ENCODE measurements at places on chromosomes 2 and 18. TPM values are rescaled to one million over a fixed set of nuclear protein-coding genes. Genes with fewer than 3 reads are reported as not detected.

DNA sequence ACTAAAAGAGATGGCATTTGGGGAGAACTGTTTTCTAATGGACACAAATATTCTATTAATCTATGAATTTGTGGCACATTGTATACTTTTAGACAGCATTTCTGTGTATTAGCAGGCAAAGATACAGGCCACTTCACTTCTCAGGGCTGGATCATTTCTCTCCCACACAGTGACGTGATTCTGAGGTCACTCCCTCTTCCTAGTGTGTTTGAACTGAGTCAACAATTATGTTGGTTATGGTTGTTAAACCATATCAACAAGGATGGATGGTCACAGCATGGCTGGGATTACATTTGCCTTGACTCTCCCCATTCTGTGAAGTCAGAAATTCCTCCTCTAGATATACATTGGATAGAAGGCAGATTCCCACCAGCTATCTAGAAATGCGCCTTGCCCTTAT, 11.6 kb downstream of the NOSTRIN start:
- no peaks in the 10 kb centered on the region for H3K36me3 ChIP-seq
- H3K27me3 ChIP-seq = no peaks in the 10 kb centered on the region
- no peak for DNase-seq
- H3K4me3 ChIP-seq = no peak overlapping the region
- H3K27ac ChIP-seq = no peak overlapping the region

DNA sequence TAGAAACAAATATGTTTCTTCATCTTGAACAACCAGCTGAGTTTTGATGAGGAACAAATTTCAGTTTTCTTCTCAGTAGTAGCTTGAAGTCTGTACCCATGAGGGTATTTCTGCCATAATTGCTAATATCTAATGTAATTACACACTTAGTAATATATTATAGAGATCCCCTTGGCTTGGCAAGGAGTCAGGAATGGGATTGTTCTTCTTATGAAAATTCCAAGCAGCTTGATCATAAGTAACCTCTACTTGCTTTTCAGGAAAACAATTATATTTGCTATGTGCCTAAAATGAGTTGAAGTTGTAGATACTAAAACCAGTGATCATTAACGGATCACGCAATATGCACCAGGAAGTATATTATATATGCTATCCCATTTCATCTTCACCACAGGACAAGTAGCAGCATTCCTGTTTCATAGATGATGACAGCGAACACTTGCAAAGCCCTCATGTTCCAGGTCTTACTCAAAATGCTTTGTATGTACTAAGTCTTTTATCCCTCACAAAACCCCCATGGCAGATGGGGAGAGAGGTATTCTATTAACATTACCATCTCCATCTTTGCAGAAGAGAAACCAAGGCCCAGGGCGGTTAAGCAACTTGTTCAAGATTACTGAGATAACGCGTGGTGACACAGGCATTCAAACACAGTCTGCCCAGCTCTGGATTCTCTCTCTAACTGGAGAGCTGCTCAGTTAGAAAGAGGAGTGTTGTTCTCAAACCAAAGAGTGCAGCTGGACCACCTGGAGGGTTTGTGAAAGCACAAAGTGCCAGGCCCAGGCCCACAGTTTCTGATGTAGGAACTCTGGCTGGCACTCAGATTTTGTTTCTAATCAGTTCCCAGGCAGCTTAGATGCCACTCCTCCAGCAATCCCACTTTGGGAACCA, 21.8 kb upstream of the RGPD4 start:
- H3K27me3 ChIP-seq = no peaks in the 10 kb centered on the region
- no peak overlapping the region for H3K4me3 ChIP-seq
- no peak overlapping the region for H3K27ac ChIP-seq

DNA sequence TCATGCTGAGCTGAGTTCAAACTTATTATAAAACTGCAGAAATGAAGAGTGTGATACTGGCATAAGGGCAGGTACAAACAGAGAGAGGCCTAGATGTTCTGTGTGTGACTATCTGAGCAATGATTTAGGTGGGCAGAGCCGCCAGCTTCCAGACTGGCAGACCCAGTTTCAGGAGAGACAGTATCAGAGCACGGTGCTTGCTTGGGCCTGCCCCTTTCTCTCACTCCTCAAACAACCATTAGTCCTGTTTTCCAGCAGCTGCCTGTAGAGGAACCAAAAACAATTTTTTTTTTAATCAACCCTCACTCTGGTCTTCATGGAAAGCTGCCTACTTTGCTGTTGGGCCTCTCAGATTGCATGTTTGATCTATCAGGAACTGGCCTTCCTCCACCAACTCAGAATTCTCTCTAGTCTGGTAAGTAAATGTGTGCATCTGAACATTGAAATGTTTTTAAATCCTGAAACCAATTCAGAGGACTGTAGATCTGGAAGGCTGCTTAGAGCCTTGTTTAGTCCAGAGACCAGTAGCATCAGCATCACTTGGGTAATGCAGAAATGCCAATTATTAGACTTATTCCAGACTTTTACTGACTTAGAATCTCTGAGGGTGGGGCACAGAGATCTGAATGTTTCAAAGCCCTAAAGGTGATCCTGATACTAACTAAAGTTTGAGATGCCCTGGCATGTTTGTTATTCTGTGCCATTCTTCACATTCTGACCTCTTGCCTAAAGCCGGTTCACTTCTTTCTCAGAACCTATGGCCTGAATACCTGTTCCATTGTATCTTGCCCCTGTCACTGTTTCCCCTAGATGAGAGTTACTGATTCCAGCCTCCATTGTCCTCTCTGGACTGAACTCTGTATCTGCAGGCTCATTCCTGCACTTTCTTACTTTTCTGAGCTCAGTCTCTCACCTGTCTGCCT, 24.8 kb upstream of the CRIM1 start:
- no peak overlapping the region for H3K27ac ChIP-seq

- H3K36me3 ChIP-seq = no peaks in the 10 kb centered on the region
- peak; percentile 56 for DNase-seq
- H3K4me3 ChIP-seq = peak within 1 kb of the TSS; percentile 57
- H3K4me1 ChIP-seq = 0 out of 2 replicates have a peak, but pooled peaks cover 5% of the 10 kb centered on the region
Observed at GRCh38 chr2:86790676-86791572, at the start of gene CD8A. Gene CD8A (minus strand): TSS chr2:86790913. CDS start chr2:86790825, 88 bp downstream.

DNA sequence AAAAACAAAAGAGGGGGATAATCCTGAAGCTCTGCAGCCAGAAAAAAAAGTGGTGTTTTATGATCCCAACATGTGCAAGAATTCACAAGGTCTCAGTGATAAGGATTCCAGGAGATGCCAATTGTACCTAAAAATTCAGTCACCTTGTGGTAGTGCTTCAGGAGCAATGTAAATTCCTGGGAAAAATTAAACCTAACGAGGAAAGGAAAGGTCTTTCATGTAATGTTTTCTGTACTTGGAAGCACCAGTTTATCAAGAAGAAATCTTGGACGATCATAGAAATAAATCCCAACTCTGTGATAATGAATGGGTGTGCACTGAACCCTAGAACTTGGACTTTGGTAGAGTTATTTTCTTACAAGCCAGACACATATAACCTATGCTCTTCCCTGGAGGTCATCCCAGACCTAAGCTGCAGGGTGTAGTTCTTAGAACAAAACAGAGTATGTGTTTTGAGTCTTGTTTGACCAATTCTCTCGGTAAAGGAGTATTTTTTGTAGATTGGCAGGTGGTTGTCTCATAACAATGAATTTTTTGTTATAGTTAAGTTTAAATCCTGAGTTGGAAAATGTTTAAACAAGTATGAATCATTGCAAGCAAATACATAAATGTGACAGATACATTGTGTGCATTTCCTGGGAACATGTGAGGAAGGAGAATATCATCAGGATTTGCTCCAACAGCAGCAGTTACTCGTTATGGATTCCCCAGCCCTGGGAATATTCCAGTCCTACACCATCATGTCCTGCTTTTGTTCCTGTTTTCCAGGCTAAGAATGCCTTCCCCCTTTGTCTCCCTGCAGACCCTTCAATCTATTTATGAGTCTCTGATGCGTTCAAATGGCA, 224.6 kb downstream of the NAPG start:
- H3K27me3 ChIP-seq = no peaks in the 10 kb centered on the region
- H3K4me3 ChIP-seq = no peak overlapping the region
- no peaks in the 10 kb centered on the region for H3K4me1 ChIP-seq
- no peak overlapping the region for H3K27ac ChIP-seq
- H3K36me3 ChIP-seq = no peaks in the 10 kb centered on the region

GRCh38 chr2:136407952-136408318, 290.0 kb upstream of the CXCR4 start:
- DNase-seq = peak; percentile 8
- H3K4me3 ChIP-seq = no peak overlapping the region
- H3K27ac ChIP-seq = no peak overlapping the region
- no peaks in the 10 kb centered on the region for H3K27me3 ChIP-seq
- no peaks in the 10 kb centered on the region for H3K36me3 ChIP-seq
- H3K4me1 ChIP-seq = peaks cover 15% of the 10 kb centered on the region

GRCh38 chr2:230658577-230658876, 54.1 kb upstream of the CAB39 start:
- peaks cover 8% of the 10 kb centered on the region for H3K4me1 ChIP-seq
- H3K36me3 ChIP-seq = no peaks in the 10 kb centered on the region
- H3K4me3 ChIP-seq = no peak overlapping the region
- no peak for DNase-seq
- H3K27me3 ChIP-seq = no peaks in the 10 kb centered on the region

DNA sequence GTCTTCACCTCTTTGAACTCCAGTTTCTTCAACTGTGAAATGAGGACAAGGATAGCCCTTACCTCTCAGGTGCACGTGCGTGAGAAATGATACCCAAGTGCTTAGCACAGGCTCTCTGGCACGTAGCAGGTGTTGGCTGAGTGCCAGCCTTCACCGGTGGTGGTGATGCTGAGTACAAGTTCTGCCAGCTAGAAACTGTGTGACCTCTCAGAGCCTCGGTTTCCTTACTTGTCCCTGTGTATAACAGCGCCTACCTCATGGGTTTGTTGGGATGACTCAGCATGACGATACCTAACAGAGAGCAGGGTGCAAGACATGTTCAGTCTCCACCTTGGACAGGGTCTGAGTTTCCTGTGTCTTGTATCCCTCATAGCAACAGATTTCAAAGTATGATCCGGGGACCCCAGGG, 205.1 kb downstream of the TNS1 start:
- H3K27me3 ChIP-seq = no peaks in the 10 kb centered on the region
- H3K27ac ChIP-seq = no peak overlapping the region
- no peak for DNase-seq
- no peaks in the 10 kb centered on the region for H3K4me1 ChIP-seq

GRCh38 chr2:25615920-25616319, 57.5 kb downstream of the DTNB start:
- H3K4me1 ChIP-seq = peaks cover 21% of the 10 kb centered on the region
- peak overlapping the region; percentile 17 for H3K27ac ChIP-seq
- H3K4me3 ChIP-seq = 0 out of 2 replicates have a peak overlapping the region, but pooled peaks have one; percentile 0
- DNase-seq = no peak

- H3K27me3 ChIP-seq = no peaks in the 10 kb centered on the region
- no peak overlapping the region for H3K27ac ChIP-seq
- H3K4me3 ChIP-seq = no peak overlapping the region
- DNase-seq = peak; percentile 9
Observed at GRCh38 chr2:166373951-166374350, 1.8 kb downstream of the SCN9A start.

DNA sequence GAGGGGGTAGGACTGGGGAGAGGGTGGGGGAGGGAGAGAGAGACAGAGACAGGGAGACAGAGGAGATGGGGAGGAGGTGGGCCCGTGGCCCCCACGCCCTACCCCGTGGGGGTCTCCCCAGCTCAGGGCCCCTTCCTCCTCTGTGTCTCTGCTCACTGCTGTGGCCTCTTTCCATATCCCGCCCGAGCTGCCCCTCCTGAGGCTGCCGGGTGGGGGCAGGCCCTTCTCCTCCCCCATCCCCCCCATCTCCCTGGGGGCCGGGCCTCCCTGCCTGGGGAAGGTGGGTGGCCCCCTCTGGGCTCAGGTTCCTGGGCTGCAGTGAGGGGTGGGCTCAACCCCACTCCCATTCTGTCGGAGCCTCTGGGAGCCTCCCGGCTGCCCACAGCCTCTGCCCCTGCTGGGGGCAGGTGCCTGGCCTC, 332 bp upstream of the PDCD1 start:
- no peaks in the 10 kb centered on the region for H3K36me3 ChIP-seq
- no peak overlapping the region for H3K27ac ChIP-seq
- H3K27me3 ChIP-seq = no peaks in the 10 kb centered on the region
- no peak overlapping the region for H3K4me3 ChIP-seq
- DNase-seq = no peak
- H3K4me1 ChIP-seq = peaks cover 7% of the 10 kb centered on the region

DNA sequence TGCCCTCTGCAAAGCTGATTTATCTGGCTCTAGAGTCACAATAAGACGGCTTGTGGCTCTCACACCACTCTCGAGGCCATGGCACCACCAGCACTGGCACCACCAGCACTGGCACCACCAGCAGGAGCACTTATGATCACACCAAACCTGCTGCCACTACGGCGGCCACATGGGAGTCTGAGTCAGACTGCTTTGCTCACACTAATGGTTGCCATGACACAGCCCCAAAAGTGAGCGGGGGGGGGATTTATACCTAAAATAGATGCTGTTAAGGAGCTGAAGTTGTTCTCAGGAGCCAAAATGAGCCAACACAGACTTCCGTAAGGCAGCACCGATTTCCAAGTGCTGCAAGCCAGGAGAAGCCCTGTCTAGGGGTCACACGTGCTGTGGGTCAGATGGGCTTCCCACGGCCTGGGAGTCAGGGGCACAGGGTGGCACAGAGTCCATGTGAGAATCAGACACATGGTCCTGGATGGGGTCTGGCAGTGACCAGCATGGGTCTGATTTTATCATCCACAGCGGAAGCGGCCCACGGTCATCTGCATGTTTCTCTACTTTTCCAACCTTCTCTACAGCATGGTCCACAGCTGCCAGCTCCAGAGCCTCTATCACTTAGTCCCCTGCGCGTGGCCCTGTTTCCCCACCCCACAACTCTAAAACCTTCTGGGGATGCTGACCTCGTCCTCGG, 16.7 kb downstream of the DNMT3A start:
- no peak overlapping the region for H3K4me3 ChIP-seq
- H3K27ac ChIP-seq = no peak overlapping the region
- H3K27me3 ChIP-seq = no peaks in the 10 kb centered on the region
- DNase-seq = no peak

GRCh38 chr2:177114712-177115111, 97.9 kb upstream of the HNRNPA3 start:
- H3K36me3 ChIP-seq = no peaks in the 10 kb centered on the region
- H3K27ac ChIP-seq = no peak overlapping the region
- H3K27me3 ChIP-seq = no peaks in the 10 kb centered on the region
- DNase-seq = no peak

DNA sequence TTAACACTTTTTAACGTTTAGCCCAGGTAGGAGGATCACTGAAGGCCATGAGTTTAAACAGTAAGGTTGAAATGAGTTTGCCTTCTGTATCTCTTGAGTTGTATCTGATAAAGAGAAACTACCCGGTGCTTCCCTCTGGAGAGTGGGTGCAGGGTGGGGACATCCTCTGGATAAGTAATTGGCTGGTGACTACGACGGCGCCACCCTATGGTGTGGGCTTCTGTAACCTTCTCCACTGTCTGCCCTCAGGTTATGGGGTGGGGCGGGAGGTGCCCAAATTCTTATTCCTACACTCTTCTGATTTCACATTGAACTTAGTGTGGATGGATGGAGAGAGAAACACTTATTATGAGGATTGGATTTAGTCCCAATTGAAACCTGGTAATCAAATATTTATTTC, 68.8 kb downstream of the LDLRAD4 start:
- H3K4me1 ChIP-seq = no peaks in the 10 kb centered on the region
- H3K4me3 ChIP-seq = no peak overlapping the region
- no peaks in the 10 kb centered on the region for H3K27me3 ChIP-seq
- no peaks in the 10 kb centered on the region for H3K36me3 ChIP-seq
- DNase-seq = no peak

The RASGRP3 gene
- 0.69 TPM for total RNA-seq

The NRP2 gene
- total RNA-seq = 22.0 TPM

The HOXD10 gene
- total RNA-seq = not detected

The UGT1A10 gene
- total RNA-seq = 0.23 TPM

The PLCD4 gene
- total RNA-seq = 0.80 TPM

The PRSS56 gene
- not detected for total RNA-seq

The INO80D gene
- 33.9 TPM for total RNA-seq
